ACHN (cell line): ENCODE measurements at places on chromosomes 4 and X.

- no peak for DNase-seq
These were observed 250.4 kb downstream of the TMA16 start for GRCh38 chr4:163744861-163745260.

DNA sequence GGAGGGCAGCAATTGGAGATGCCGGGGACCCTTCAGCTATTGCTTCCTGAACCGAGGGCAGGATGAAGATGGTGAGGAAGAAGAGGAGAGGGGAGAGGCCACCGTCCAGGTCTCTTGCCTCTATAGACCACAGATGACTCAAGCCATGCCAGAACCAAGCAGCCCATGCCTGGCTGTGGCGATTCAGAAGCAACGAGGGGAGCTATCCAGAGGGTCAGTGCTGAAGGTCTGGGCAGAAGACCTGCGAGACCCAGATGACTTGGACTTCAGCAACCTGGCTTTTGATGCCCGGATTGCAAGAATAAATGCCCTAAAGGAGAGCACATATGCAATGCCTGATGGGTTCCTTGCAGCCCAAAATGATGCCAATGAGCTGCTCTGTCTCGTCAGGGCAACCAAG lies 70.2 kb upstream of the PRPS2 start:
- DNase-seq: no peak

GRCh38 chr4:20420916-20421602 lies 169.4 kb downstream of the SLIT2 start:
- DNase-seq: no peak

DNA sequence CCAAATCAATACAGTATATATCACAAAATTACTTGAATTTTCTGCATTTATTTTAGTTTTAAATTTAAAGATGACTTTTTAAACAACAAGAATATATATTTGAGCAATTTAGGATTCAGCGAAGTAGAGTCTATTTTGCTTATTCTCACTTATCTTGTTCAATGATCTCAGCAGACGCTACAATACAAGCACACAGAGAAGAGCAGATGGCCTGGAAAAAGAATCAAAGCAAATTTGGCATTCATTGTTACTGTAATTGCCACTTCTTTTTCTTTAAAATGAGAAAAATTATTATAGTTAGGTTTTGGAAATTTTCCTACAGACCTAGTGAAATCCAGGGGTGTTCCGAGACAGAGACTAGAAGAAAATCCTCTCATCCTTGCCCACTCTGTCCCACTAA lies 57.5 kb downstream of the NPY1R start:
- DNase-seq: no peak

DNA sequence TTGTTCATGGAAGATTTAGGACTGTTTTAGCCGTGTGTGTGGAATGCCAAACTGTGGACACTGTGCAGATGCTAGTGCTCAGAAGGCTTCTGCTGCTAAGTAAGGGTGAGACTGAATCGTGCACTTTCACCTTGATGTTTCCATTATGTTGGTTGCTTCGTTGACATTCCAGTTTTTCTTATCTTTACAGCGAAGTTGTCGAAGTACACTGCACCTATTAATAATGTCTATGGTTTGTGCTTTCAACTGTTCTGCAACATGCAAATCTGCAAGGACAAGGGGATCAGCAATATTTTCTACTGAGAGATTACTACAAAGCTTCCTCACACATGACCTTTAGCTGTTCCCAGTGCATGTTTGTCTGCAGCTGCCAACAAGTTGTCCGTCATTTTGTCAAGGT lies 67.7 kb downstream of the UGT2A3 start:
- no peak for DNase-seq
